Fibroblast of skin of scalp (primary cell): ENCODE measurements at places on chromosomes 7 and 10.

DNA sequence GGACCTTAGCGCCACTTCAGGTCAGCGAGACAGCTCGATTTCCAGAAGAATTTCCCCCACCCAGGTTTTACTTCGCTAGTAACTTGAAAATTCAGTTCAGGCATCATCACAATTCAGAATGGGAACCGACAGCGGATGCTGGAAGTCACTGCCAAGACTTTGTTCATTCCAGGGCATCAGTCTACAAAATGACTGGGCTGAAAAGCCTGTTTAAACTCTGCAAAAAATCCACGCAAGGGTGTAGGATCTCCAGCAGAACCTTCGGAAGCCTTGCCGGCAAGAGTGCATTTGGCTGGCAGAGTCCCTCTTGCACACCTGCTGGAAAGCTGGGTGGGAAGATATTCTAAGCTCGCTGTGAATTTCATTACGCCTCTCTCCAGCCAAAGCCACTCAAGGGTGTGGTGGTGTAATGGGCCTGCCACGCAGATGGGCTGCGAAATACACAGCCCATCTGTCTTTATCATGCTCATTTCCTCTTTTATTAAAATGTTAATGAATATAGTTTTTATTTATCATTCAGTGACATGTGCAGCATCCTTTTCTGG, 672.0 kb upstream of the FOXK1 start:
- no peak for DNase-seq

- DNase-seq, result peak; percentile 23
These were observed 395.9 kb downstream of the SORCS3 start for GRCh38 chr10:105037022-105037421.

- DNase-seq, result no peak
These were observed 53.8 kb downstream of the KDM7A start for GRCh38 chr7:140122965-140123364.

DNA sequence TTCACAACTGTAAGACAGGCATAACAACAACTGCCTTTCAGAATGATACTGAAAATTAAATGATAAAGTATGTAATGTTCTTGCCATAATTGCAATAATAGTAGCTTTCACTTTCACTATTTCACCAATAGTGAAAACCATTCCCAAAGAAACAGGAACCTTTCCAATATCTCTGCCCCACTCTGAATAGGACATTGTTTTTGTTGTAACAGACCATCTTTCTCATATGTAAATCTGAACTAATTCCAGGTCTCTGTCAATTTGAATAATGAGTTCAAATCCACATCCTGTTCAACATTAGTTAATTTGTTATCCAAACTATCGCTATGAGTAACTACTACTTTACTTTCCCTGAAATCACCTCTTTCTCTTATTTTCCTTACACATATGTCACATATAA, 148.0 kb downstream of the LRRN3 start:
- peak; percentile 22 for DNase-seq

DNA sequence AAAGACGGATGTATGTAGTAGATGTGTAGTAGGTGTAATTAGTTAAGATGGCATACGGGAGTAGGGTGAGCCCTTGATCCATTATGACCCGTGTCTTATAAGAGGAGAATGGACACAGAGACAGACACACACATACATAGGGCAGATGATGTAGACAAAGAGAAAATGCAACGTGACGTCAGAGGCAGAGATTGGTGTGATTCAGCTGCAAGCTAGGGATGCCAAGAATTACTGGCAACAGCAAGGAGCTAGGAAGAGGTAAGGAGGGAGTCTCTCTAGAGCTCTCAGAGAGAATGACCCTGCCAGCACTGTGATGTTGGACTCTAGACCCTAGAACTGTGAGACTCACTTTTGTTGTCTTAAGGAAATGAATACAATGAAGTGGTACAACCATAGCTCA, 247.0 kb upstream of the HABP2 start:
- peak; percentile 71 for DNase-seq

DNA sequence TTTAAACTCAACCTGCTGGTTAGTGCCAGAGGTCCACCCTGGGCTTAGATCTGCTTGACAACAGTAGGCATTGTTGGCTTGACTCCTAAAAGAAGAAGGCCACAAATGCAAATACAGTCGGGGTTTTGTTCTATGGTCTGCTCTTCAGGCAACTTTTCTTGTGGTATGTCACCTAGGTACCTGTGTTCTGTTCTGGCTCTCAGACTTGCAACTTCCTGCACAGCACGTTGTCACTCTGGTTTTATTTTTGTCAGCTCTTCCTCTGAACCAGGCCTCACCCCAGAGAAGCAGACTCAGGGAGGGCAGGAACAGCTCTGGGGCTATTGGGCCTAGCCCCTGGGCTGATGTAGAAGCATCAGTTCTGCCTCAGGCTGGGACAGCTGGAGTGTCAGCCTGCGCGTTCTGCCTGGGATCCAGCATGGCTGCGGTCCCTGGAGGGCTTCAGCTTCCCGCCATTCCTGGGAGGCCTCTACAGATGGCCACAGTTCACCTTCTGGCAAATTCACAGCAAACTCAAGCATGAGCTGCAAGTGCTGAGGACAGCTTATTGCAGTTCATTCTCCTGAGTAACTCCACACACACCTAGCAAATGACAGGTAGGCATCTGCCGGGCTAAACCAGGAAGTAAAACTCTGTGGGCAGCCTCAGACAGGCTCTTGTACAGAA, 11.0 kb upstream of the PDCD4 start:
- DNase-seq, result no peak

DNA sequence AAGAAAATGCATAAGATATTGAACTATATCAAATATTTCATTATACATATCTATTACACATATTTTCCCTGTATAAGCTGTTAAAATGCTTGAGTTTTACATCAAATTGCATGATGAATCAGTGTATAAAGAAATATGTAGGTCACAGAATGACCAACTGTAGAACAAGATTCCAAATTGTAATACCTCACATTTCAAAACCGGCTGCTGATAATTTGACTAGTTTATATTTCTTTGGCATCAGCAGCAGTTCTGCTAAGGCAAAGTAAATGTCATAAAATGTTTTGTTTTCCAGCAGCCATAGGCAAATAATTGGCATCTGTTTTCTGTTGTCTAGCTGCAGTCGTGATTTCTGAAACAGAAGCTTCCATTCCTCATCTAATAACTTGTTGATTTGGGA, 633.9 kb downstream of the ARL4A start:
- no peak for DNase-seq

GRCh38 chr10:27771231-27771630, 25.6 kb upstream of the MKX start:
- DNase-seq, result no peak

GRCh38 chr7:32496052-32496813, 944 bp downstream of the AVL9 start:
- no peak for DNase-seq

DNA sequence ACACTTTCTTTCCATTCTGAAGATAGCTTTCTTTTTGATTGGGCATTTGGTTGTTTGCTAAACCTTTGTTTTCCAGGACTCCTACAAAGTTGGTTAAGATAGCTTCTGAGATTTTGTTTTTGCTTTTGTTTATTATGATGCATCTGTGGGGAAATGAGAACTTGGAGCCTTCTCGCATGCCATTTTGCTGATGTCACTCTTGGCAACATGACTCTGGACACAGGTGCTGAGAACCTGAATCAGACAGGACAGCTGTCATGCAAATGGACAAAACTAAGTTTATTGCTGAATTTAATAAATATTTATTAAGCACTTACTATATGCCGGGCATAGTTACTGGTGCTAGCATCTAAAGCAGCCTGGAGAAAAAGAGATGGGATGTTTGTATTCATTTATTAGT, 274.1 kb downstream of the ZEB1 start:
- DNase-seq, result no peak

- DNase-seq, result peak; percentile 46
These were observed 151.5 kb downstream of the JAZF1 start for GRCh38 chr7:28029051-28029450.

- no peak for DNase-seq
These were observed 572.8 kb downstream of the INHBA start for GRCh38 chr7:41130086-41130485.

GRCh38 chr10:7417807-7418206, 7.0 kb upstream of the SFMBT2 start:
- no peak for DNase-seq

GRCh38 chr7:86964973-86965726, 94.3 kb downstream of the ELAPOR2 start:
- no peak for DNase-seq

- DNase-seq, result peak; percentile 45
These were observed 185.7 kb downstream of the KIAA1217 start for GRCh38 chr10:24394461-24395190.

GRCh38 chr10:5723692-5724091, 39.1 kb downstream of the TASOR2 start:
- no peak for DNase-seq

GRCh38 chr7:108014215-108014614, 11.3 kb upstream of the LAMB1 start:
- peak; percentile 75 for DNase-seq

DNA sequence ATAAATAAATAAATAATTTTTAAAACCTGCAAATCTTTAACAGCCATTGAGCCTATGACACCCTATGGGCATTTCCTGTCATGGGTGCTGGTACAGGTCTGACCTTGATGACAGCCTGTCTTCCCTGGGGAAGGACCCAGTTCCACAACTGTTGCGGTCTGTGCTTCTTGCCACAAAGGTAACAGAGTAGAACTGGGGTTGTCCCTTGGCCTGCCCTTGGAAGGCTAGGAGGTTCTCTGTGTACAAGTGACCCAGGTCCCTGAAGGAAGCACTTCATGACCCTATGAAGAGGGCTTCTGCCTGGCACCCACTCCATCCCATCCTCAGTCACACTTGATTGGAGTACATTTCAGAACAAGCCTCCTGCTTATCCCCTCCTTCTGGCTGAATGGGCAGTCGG, 66.9 kb downstream of the OGDH start:
- DNase-seq, result no peak

DNA sequence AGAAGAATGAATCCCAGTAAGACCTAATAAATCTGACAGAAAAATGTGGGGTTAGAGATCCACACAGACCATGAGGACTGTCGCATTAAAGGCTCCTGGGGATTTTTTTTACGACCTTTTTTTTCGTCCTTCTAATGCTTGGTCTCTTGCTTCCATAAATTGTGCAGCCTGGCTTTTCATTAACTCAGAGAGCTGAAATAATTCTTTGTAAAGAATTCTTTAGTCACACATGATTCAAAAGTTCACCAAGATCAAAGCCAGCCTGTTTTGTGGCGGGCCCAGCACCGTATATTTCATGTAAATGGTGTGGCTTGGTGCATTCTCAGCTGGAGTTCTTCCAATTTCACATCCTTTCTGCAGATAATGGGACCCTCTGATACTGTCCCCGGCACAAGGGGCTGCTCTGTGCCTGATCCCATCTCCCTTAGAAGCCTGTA, 206.6 kb upstream of the BMPER start:
- DNase-seq, result no peak

- DNase-seq, result peak; percentile 97
These were observed 103.9 kb downstream of the CUBN start for GRCh38 chr10:17025444-17026295.

- DNase-seq, result peak; percentile 39
These were observed 25.1 kb upstream of the DDIT4 start for GRCh38 chr10:72248468-72249151.

DNA sequence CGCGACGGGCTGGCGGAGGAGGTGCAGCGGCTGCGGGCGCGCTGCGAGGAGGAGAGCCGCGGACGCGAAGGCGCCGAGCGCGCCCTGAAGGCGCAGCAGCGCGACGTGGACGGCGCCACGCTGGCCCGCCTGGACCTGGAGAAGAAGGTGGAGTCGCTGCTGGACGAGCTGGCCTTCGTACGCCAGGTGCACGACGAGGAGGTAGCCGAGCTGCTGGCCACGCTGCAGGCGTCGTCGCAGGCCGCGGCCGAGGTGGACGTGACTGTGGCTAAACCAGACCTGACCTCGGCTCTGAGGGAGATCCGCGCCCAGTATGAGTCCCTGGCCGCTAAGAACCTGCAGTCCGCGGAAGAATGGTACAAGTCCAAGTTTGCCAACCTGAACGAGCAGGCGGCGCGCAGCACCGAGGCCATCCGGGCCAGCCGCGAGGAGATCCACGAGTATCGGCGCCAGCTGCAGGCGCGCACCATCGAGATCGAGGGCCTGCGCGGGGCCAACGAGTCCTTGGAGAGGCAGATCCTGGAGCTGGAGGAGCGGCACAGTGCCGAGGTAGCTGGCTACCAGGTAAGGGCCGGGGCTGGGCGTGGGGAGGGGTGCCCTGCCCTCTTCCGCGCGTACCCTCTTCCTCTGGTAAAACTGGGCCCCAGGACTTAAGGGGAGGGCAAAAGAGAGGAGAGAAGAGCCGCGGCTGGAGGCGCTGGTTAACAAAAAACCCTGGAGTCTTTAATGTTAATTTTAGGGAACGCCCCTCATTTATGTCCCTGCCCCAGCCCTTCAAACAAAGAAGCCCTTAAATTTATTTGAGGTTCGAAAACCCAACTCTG, 987 bp downstream of the INA start:
- no peak for DNase-seq

DNA sequence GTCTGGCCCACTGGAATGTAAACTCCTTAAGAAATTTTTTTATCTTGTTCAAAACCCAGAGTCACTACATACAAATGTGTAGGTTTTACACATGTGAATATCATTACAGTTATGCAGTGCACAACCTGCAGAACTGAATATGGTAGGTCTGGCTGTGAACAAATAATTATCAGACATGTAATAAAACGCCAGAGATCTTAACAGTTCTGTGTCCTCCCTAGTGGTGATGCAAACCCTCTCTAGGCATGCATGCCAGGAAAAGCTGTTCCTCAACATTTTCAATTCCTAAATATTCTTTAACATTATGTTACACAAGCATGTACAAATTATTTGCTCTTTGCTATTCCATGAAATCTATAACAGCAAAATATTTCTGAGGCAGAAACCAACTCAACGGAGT, 124.6 kb downstream of the IMMP2L start:
- DNase-seq, result no peak

DNA sequence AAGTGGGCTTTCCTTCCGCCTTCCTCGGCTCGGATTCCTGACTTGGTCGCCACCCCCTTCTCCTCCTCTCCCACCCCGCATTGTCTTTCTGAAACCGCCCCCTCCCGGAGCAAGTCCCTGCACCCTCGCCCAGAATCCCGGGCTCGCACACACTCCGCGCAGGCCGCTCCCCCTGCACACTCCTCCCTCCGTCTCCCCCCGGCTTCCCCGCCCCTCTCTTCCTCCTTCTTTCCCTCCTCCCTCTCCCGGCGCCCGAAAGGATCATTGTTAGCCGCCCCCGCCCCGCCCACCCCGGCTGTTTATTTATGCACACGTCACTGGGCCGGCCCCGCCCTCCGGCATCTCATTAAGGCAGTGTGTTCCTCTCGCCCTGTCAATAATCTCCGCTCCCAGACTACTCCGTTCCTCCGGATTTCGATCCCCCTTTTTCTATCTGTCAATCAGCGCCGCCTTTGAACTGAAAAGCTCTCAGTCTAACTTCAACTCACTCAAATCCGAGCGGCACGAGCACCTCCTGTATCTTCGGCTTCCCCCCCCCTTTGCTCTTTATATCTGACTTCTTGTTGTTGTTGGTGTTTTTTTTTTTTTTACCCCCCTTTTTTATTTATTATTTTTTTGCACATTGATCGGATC, at the start of gene TCF7L2:
Gene TCF7L2 (plus strand): TSS at position 373 of the 633 bp plus-strand sequence. CDS start 510 bp downstream, outside the sequence.
- DNase-seq, result peak; percentile 99

DNA sequence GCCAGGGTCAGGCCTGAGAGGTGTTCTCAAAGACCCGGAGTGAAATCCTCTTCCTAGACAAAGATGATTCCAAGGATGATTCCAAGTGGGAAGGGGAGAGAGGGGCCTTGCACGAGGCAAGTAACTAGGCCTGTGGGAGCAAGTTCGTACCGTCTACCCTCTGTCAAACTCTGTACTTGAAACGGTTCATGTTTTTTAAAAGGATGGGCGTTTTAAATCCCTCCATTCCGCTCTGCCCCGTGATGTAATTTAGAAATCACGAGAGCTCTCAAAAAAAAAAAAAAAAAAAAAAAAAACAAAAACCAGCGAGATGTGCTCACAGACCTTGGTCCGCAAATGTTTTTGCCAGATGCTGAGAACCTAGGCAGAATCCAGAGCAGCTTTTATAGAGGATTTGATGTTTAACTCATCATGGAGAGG, 114.7 kb upstream of the CARD11 start:
- no peak for DNase-seq
